ENCODE measurements at places on chromosomes 7 and 10.

DNA sequence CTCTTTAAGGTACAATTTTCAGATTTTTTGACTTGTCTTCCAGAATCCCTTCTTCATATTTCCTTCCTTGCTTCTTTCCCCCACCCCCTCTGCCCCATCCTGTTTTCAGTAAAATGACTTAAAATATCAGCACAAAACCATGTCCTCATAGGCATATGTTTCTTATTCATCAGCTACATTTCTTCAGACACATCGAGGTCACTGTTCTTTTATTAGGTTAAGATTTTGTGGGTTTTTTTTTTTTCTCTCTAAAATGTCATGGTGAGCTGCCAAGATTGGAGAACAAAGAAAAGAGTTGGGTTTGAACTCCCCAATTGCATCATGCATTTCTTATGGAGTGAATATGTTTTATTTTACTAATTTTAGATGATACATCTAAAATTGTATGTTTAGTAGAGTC lies 35.8 kb downstream of the LAMB4 start:
- peak; percentile 95 for DNase-seq

DNA sequence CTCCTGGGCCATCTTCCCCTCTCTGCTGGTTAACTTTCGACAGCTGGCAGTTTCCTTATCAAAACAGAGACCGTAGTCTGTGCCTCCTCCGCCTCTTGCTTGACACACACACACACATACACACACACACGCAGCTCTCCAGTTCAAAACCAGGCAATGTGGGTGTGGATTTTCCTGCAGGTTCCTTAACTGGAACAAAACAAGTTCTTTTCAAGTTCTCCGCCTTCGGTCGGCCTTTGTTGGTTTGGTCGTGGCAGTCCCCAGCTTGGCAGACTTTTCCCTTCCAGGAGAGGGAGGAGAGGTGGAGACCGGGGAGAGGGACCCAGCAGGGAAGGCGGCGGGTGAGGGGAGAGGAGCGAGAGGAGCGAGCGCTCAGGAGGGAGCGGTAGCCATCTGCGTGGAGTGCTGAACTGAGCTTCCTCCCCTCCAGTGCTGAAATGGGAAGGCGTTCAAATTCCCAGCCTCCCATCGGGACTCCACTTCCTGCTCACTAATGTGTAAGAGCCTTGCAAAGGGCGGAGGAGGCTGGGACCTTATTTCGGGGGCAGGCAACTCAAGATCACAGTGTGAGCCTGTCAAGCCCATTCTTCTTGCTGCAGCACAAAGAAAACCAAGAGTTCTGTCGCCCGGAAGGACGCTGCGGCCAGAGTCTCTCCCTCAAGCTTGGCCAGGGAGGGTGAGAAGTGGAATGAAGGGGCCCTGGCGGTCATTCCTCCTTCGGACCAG lies 120.6 kb downstream of the PRPF18 start:
- DNase-seq = peak; percentile 95

GRCh38 chr7:33310546-33310945 lies 181.2 kb downstream of the BBS9 start:
- DNase-seq = no peak

DNA sequence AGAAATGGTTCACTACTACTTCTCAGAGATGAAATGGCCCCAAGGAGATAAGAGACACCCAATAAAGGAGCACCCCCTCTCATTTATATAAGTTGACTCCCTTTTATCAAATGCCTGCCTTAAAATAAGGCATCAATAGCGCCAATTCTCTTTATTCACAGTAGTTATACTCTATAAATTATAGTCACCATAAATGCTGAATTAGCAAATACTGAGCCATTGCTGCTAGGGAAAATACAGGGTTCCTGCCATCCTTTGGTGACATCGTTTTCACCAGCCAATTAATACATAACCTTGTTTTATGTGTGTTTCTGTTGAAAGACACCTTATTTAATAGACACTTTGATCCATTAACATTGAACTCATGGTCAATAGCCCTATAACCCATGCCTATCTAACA lies 28.6 kb downstream of the DCLRE1C start:
- DNase-seq = no peak

GRCh38 chr10:11901833-11902475 lies 78.8 kb downstream of the PROSER2 start:
- DNase-seq = peak; percentile 26

DNA sequence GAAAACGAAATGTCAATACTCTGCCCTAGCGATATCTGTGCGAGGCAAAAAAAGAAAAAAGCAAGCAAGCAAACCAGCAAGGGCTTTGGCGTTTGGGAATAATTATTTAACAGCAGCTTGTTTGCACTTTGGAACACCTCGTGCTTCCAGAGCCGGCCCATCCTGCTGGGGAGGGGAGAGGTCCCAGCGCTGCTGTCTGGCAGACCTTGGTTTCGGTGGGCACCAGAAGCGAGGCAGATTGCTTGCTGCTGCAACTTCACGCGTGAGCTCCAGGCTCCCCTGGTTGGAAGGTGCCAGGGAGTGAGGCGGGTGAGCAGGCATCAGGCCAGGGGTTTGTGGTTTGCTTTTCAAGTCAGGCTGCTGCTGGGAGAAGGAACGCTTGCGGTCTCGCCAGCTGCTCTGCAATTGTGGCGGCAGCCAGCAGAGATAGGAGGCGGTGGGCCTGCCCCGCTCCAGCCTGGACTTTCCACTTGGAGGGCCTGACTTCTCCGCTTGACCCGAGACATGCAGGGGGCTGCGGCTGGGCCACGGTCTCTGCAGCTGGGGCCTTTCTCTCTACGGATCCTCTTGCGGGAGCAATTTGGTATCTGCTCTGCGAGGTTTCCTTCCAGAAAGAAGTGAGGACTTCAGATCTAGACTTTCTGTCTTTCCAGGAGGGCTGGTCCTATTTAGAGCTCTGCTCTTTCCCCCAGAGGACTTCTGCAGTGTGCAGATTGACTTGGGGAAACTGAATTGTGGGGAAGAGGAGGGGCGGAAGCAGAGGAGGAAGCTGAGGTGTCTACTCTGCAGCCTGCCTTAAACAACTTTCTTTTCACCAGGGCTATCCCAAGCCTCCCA lies 131.4 kb downstream of the PRPF18 start:
- peak; percentile 90 for DNase-seq

- no peak for DNase-seq
These were observed 42.3 kb upstream of the UBE3C start for GRCh38 chr7:157096286-157097055.
